ENCODE measurements at places on chromosomes 4 and X.

DNA sequence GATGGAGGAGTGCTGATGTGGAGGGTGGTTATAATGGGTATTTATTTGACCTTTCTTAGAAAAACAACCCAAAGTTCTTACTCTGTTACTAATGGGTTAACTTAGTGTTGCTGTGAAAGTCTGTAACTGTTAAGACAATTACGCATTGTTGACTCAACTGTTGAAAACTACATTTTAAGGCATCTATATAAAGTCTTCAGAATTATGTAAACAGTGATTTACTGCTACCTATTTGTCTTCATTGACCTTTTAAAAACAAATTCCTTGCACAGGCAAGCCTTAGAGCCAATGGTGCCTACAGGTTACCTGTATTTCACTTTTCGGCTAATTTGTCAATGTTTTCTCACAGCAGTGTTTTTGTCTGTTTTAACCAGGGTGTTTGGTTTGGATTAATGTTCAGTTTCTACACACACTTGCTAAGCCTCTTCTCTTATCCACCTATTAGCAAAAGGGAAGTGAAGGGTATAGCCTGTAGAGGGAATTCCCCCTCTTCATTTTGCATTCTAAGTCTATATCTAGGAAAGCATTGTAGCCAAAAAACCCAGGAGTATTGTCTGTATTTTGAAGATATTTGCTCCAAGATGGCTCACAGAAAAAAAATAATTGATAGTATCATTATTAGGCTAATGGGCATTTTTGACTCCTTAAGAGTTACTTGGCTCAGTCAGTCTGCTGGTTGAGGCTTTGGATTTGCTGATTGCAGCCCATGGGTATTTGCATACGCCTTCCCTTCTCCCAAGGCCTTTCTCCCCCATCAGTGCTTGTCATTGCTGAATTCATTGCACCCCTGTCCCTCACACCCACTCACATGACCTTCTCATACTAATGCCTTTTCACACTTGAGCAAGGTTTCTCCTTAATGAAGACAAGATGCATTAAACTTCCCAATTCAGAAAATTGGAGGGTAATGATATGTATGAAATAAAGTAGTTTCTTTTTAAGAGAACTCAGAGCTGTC, 30.5 kb downstream of the AFF1 start:
- DNase-seq = no peak

- DNase-seq = no peak
Measured at GRCh38 chr4:41125558-41126311, 88.6 kb downstream of the APBB2 start.

DNA sequence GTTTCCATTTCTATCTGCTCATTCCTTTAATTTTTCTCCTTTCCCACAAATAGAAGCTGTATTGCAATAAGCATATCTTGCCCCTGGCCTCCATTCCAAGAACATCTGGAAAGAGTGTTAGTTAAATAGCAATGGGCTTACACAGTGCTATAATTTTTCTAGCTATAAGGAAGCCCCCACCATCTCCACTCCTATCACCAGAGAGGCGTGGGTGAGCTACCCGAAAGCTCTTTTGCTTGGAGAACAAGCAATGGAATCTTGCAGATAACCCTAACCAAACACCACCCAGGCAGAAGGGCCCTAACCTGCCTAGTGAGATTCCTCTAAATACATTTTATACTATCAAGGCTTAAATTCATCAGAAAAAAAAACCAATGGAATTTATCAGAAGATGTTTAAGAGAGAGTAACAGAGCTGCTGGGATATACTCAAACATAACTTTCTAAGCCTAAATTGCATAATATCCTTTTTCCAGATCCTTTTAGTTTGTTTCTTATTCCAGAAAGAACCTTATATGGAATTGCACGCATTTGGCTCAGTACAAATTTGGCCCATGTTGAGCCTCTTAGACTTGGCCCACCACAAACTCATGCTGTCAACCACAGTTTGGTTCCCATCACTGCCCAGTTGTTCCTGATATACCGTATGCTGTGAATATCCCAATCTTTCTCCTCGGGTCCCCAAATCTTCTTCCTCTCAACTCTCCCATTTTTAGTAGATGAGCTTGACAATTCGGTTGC, 91.6 kb upstream of the PLAC1 start:
- no peak for DNase-seq

GRCh38 chr4:157988641-157989040, 184.2 kb downstream of the GASK1B start:
- DNase-seq = no peak

DNA sequence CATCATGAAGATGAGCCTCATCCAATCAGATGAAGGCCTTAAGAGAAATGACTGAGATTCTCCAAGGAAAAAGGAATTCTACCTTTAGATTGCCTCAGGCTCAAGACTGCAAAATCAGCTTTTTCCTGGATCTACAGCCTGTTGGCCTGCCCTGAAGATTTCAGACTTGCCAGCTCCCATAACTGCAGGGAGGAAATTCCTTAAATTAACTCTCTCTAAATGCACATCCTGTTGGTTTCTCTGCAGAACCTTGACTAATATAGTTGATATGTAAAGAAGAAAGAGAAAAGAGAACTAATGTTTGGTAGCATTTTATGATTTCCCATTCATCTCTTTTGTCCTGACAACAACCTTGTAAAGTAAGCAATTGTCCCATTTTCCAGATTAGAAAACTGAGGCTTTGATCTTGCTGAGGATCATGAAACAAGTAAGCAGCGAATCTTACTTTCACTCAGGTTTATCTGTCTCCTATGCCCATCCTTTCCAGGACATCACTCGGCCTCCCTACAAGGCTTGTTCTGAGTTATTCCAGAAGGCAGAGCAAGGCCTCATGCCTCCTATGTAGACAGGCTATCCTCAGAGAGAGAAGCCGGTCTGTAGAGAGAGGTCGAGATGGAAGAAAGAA, 115.0 kb upstream of the LDB2 start:
- DNase-seq = no peak

- no peak for DNase-seq
Measured at GRCh38 chr4:86019906-86020305, 339.9 kb downstream of the MAPK10 start.

- no peak for DNase-seq
Measured at GRCh38 chr4:29708473-29708872, 1011.7 kb upstream of the PCDH7 start.

GRCh38 chr4:181162676-181163075, 1080.5 kb upstream of the TENM3 start:
- no peak for DNase-seq

DNA sequence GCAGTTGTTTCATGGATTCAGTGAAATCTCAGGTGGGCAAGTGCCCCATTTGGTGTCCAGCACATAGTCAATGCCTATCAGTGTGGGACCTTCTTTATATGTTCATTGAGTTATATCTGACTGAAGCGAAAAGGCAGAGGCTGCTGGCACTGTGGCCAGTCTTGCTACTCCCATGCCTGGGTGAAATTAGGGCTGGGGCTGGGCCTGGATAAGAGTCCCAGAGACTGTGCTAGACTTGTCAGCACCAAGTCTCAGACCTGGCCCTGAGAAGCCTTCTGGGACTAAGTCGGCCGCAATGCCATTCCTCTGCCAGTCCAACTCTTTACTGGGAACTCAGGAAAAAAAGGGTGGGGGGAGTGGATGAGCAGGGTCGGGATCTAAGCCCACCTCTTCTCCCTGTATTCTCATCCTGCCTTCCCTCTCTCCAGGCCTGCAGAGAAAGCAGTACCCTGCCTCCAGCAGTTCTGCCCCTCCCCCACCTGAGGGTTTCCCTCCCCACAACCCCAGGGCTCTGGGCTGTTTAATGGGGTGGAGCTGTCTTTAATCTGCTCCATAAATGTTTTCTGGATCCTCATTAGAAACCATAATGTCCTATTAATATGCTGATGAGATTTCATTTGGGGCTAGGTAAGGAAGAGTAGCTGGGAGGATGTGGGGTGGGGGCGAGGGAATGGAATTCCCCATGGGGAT, 153.5 kb upstream of the PJA1 start:
- DNase-seq = no peak

DNA sequence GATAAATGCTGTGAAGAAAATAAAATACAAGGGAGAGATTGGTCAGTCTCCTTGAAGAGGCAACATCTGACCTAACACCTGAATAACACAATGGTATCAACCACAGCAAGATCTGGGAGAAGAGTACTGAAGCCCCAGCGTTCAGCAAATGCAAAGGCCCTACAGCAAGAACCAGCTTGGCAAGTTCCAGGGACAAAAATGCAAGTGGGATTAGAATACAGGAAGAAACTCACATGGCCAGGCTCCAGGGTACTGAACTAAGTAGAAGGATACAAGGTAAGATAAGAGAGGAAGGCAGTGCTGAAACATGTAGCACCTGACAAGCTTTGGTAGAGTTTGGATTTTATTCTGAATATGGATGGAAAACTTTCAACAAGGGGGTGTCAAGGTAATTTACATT, 3.6 kb downstream of the SMIM14 start:
- DNase-seq = no peak

- DNase-seq = no peak
Measured at GRCh38 chrX:97402903-97403302, 519.2 kb downstream of the RPA4 start.

- DNase-seq = no peak
Measured at GRCh38 chrX:105636667-105637066, 185.7 kb upstream of the NRK start.

DNA sequence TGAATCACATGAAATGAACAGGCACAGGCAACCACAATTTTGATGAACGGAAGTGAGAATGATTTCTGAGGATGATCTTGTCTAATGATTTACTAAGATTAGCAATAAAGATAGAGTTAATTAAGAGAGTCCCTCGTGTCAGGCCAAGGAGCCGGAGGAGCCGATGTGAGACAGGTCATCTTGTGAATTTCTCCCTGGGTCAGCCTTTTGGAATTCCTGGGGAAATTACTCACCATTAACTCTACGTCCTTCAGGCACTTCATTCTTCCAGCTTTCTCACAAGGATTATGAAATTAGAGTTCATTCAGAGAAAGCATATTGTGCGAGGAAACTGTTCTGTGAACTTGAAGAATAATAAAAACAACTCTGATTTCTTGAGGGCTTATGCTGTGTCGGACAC, 86.7 kb downstream of the PSAPL1 start:
- no peak for DNase-seq

DNA sequence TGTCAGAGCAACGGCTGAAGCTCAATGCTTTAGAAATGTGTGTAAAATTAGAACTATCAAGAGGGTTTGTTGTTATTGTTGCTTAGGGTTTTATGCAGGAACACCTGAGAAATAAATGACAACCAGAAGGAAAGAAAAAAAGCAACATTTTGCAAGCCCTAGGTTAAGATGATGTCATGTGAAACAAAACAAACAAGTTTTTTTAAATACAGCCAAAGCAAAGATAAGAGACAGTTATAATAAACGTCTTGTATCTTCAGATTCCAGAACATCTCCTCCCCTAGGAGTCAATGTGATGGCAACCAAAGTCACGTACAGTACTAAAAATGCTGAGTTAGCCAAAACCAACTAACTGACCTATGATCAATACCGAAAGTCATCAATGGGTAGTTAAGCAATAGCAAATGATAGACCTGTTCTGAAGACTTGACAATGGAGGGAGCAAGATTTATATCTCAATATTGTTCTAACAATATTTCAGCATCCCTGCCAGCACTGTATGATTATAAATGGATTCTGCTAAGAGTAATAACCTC, 55.3 kb upstream of the NOCT start:
- no peak for DNase-seq

GRCh38 chr4:162684371-162684700, 482.4 kb downstream of the NAF1 start:
- no peak for DNase-seq

DNA sequence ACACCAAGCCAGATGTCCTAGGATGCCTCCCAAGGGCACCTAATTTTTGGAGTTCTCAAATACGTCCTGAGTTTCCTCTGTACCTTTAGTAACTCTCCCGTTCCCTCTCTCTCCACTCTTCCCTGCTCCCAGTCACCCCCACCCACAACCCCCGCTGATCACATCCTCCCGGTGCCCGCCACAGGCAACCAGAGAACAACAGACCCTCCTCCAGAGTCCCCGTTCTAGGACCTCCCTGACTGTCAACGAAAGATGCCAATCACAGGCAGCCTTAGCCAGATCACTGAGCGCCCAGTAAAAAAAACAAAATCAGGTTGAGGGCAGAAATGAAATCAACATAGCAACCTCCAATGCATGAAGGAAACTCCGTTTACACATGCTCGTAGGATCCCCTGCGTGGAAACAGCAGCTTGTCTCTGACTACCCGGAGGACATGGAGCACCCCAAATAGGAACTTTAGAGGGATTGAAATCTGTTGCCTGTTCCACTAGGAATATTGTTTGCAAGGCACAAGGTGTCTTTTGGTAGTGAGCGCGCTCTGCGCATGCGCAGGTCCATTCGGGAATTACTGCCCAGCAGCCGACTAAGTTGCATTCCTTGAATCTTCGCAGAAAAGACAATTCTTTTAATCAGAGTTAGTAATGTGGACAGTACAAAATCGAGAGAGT, at the start of gene GABRB1:
TSS of gene GABRB1 (plus strand) at position 557 of the 668 bp plus-strand sequence.
- no peak for DNase-seq

- no peak for DNase-seq
Measured at GRCh38 chr4:40808926-40809457, 59.2 kb downstream of the NSUN7 start.

GRCh38 chr4:126448086-126448845, 1133.5 kb downstream of the FAT4 start:
- DNase-seq = no peak

GRCh38 chrX:39196192-39197102, 395.2 kb downstream of the MID1IP1 start:
- DNase-seq = peak; percentile 16

- DNase-seq = no peak
Measured at GRCh38 chr4:48862661-48863060, 31.8 kb downstream of the OCIAD1 start.

DNA sequence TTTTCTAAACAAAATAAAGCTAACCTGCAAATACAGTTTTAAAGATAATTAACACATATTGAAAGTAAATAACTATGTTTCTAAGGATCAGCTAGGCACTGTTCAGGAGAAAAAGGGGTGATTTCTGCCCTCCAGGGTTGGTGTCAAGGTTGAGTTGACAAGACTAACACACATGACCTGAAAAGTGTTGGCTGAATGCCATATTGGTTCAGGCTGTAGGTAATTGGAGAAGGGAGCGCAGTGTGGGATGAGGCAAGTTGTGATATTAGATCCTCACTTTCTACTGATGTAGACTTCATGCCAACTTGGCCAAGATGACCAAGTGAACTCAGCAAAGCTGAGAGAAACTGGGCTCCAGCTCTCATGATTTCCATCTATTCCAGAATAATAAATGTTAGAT, 42.2 kb downstream of the PPM1K start:
- DNase-seq = no peak

GRCh38 chr4:142961866-142962265, 115.8 kb upstream of the INPP4B start:
- DNase-seq = no peak

- DNase-seq = no peak
Measured at GRCh38 chr4:74120086-74120485, 21.1 kb upstream of the CXCL2 start.

GRCh38 chrX:110036162-110037033, 33.5 kb downstream of the TMEM164 start:
- DNase-seq = no peak

GRCh38 chr4:67712000-67712625, 11.2 kb upstream of the UBA6 start:
- no peak for DNase-seq

GRCh38 chr4:138967313-138967712, 48.3 kb upstream of the NOCT start:
- DNase-seq = no peak

All from CD8-positive, alpha-beta memory T cell (primary cell).